Upper lobe of left lung (tissue), 6 donors: ENCODE measurements at places on chromosomes 1 and 21. TPM values are rescaled to one million over a fixed set of nuclear protein-coding genes. Genes with fewer than 3 reads are reported as not detected.

The SLC9C2 gene
- 0.98 TPM for total RNA-seq

The TAL1 gene
- total RNA-seq: 8.1 TPM

The OR2L5 gene
- not detected for total RNA-seq

The LEPR gene
- 12.8 TPM for total RNA-seq

The BCAN gene
- total RNA-seq: not detected

The RIMKLA gene
- total RNA-seq: 5.2 TPM

The NBPF8 gene
- 8.4 TPM for total RNA-seq

The ZNF362 gene
- total RNA-seq: 19.0 TPM

The FLG gene
- total RNA-seq: not detected

The SLAMF6 gene
- total RNA-seq: 3.2 TPM

DNA sequence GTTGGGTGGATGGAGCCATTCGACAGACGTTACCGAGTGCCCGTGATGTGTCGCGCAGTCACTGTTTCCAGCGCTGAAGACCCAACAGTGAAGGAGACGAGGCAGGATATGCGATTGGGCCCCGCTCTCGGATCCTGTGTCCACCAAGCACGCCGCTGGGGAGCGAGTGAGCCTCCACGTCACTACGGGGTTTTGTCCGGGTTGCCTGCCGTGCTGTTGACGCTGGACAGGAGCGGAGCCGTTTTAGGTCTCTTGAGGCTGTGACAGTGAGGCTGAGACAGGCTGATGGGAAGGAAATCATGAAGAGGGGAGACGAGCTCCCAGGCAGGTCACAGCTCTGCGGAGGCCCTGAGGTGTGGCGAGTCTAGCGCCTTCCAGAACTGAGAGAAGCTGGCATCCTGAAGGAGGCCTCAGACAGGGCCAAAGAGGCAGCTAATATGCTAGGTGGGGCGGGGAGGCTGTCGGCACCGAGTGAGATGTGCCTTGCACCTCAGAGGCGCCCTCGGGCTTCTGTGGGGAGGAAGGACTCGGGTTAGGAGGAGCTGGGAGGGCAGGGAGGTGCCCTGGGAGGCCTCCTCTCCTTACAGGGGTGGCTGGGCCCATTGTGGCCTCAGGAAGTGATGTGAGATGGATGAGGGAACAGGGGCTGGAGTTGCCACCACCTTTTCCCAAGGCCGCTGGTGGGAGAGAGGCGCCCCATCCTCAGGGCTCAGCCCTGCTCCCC, 196.0 kb upstream of the TMEM51 start:
- no peak for DNase-seq

- DNase-seq: no peak
These were observed 24.6 kb downstream of the NTPCR start for GRCh38 chr1:232974971-232975370.

GRCh38 chr1:5287178-5288150, 633.1 kb downstream of the AJAP1 start:
- no peak for DNase-seq

DNA sequence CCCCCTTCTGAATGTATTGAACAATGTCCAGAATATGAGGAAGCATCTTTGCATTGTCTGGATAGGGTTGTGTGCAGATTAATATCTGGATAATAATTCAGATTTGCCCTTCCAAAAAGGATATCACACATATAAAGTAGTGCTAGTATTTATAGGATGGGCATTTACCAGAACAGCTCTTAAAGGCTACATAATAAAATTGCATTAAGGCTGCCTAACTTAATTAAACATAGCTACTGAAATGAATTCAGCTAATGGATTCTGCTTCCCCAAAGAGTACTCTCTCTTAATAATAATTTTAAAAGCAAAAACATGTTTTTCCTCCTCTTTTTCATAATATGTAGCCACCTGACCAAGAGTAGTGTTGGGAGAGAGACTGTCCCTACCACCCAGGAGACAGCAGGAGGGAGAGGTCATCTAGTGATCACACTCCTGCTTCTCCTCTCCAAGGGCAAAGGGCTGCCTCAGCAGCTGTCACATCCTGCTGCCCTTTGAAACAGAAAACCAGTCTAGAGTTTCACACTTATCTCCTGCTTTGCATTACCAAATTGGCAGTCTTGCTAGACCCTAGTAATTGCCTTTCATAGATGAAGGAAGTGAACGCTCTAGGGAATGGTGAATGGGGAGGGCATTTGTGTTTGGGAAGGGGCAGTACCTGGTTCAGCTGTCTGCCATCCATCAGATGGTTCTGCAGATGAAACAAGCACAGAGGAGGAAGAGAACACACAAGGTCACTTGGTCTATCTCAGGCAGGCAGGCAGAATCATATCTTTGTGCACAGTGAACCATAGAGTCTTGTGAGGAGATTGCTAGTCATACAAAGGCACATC, 29.3 kb upstream of the DDAH1 start:
- no peak for DNase-seq

GRCh38 chr1:21814241-21814918, 2.3 kb downstream of the LDLRAD2 start:
- DNase-seq: no peak

GRCh38 chr21:33395891-33396331, 7.3 kb upstream of the IFNGR2 start:
- no peak for DNase-seq

GRCh38 chr21:30408782-30409494, 13.1 kb downstream of the KRTAP13-1 start:
- peak; percentile 31 for DNase-seq

GRCh38 chr1:94339206-94339927, 78.8 kb upstream of the ABCD3 start:
- DNase-seq: peak; percentile 14

- DNase-seq: no peak
These were observed 10.0 kb downstream of the GALNT2 start for GRCh38 chr1:230077011-230077410.

GRCh38 chr21:32442566-32443318, 30.2 kb downstream of the EVA1C start:
- no peak for DNase-seq

DNA sequence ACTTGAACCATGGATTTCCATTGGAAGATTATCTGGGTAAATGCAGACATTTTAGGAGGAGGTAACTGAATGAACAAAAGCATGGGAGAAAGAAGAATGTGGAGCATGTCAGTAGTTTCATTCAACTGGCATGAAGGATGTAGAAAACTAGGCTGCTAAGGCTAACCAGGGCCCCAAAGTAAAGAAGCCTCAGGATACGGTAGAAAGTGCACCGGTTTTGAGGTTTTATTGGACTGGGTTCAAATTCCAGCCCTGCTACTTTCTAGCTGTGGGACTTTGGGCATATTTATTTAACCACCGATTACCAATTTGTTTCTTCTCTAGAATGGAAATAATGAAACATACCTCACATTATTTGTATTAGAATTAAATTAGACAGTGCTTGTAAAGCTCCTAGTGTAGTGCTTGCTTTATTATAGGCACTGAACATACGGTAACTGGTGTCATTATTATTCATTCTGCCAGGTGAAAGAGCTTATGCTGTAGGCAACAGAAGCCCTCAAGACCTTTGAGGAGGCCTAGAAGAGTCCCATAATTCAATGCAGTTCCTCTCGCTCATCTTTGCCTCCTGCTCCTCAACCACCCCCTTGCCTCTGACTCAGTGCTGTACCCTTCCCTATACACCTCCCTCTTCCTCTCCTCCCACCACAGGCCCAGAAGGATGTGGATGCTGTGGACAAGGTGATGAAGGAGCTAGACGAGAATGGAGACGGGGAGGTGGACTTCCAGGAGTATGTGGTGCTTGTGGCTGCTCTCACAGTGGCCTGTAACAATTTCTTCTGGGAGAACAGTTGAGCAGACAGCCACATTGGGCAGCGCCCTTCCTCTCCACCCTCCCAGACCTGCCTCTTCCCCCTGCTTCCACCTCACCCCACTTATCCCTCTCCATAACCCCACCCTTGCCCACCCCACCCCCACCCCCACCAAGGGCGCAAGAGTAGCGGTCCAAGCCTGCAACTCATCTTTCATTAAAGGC, 2.5 kb upstream of the CHTOP start:
- DNase-seq: no peak

DNA sequence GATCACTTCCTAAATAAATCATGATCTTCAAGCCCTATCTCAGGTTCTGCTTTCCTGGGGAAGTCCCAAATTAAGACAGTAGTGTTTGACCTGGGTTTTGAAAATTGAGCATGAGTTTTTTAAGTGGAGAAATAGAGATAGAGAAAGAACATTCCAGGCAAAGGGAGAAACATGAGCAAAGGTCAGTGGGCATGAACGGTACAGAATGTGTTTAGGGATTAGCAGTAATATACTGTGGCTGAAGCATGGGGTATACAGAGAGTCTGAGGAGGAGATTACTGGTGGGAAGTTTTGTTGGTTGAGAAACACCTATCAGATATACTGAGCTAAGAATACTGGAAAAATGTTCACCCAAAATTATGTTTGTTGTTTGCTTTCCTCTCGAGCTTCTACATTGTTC, 15.2 kb upstream of the MYSM1 start:
- DNase-seq: no peak

DNA sequence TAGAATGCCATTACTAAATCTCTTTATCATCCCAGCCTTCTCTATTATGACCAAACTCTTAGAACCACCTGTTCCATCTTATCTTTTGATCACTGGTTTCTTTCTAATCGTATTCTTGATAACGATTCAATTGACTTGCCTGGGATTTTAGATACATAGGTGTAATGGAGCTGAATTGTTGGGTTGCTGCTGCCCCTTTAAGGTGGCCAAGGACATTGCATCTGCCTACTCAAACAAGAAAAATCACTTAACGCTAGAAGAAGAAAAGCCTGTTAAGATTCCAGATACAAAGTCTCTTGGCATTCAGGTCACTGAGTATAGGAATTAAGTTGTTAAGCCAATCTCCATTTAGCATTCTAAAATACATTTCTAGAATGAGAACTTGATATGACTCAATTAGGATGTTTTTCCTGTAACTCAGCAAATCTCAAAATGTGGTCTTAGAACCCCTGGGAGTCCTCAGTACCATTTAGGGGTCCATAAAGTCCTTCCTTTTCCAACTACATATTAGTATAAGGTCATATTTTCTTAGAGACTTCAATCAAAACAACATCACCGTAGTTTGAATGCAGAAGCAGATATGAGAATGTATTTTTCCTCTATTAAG, 12.4 kb downstream of the NEXN start:
- DNase-seq: no peak

DNA sequence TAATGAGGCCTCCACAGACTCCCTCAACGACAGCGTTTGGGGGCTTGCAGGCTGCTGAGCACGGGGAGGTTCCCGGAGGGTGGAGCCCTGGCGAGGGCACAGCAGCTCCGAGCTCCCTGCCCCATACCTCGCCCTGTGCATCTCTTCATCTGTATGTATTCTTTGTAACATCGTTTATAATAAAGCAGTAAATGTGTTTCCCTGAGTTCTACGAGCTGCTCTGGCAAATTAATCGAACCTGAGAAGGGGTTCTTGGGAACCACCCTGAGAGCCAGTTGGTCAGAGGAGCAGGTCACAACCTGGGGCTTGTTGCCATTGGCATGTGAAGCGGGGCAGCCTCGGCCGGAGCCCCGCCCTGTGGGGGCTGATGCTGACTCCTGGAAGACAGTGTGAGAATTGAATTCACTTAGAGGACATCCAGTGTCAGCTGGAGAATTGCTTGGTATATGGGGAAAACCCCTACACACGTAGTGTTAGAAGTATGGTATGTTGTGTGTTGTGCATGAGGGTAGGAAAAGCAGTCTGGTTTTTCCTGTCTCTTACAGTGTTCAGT, 11.5 kb downstream of the SLC37A1 start:
- DNase-seq: no peak

DNA sequence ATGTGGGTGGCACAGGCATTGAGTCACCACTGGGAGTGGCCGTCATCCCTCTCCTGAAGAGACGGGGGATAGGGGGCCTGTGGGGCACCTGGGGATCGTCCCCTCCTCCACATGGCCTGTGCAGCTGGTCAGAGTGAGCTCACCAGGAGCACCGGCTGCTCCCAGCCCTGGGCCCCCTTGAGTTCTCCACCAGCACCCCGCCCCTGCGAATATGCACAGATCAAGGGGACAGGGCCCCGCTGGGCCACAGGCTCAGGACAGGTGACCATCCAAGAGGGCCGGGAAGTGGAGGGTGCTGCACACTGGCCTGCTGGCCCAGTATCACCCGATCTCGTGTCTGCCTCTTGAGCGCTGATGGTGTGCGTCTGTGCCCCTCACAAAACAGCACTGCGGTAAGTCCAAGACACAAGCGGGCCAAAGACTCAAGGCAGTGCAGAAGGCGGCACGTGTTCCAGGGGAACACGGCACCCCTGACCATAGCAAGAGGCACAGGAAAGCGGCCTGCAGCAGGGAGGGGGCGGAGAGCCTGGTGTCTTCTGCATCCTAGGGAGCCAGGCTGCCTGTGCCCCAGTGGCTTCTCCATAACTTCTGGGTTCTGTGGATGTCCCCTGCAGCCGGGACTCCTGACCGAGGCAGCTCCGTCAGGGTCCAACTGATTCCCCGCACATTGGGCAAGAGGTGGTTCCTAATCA, 18.1 kb upstream of the TSPEAR start:
- peak; percentile 69 for DNase-seq

DNA sequence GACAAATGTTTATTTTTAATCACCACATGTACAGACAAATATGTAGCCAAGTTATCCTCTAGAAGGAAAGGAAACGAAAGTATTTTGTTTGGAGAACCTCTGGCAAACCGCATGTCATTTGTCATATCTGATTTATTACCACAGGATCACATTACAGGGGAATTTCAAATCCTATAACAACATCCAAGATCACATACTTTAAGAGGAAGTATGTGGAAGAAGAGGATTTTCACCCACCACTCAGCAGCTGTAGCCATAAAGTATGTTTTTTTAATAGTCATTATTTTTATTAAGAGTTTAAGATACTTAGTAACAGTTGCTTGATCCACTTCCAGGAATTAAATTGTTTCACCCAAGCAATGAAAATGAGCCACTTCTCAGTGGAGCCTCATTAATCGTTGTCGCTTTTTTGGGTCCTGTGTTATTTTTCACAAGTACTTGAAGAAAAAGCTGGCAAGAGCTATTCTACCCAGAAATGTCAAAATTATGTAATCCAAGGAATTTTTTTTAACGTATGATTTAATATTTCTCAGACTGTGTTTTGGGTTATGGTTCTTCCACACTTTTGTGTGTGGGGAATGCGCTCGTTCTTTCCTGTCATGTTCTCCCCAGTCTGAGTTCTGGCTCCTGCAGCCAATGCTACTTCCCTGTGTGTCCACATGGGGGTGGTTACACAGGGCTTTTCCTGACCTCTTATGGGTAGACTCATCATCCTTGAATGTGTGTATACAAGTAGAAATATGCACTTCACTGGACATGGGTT, 6.9 kb downstream of the SERTAD4 start:
- peak; percentile 65 for DNase-seq

GRCh38 chr1:219413536-219413935, 199.4 kb downstream of the ZC3H11B start:
- no peak for DNase-seq

GRCh38 chr1:152995842-152996241, 5.7 kb upstream of the SPRR3 start:
- DNase-seq: no peak

GRCh38 chr1:94808669-94809068, 11.5 kb upstream of the SLC44A3 start:
- no peak for DNase-seq

- no peak for DNase-seq
These were observed 990 bp upstream of the NBL1 start for GRCh38 chr1:19643121-19643520.

- no peak for DNase-seq
These were observed 187.3 kb upstream of the DMRTA2 start for GRCh38 chr1:50610563-50610962.
